M059J (cell line): ENCODE measurements at places on chromosomes 11 and 22.
A peak's percentile ranks its signal among the peaks of the same experiment; 100 is the strongest.

GRCh38 chr11:57530215-57530595, 349 bp downstream of the TIMM10 start:
- DNase-seq, result no peak

DNA sequence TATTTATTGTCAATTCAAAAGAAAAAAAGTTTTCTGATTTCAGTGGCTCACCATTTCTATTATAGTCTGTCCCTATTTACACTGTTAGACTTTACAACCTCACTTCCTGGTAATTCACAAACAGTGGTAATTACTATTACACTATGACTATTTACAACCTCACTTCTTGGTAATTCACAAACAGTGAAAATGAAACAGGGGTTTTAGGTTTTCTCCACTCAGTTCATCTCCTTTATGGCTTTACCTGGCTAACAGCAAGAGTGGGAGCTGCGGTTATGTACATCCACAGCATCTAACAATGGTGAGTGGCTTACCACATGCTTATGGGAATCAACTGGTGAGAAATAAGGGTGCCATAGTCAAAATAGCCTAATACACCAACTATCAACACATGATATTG, 166.4 kb downstream of the CASP12 start:
- no peak for DNase-seq

DNA sequence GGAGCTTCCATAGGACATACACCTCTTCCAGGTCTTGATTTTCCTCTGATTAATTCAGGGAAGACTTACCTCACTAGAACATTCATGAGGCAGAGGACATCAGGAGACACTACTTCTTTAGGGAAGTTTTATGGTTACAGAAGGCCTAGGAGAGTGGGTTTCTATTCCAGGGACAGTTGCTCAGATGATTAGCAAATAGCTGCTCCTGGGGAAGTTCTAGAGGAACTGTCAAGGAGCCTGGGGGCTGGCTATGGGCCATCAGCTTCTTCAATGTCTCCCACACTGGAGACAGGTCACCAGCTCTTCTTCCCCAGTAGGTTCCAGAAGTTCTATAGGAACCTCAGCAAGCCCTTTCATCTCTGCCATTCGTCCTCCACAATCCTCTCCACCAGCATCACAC, 11.5 kb upstream of the OR10A5 start:
- no peak for DNase-seq

DNA sequence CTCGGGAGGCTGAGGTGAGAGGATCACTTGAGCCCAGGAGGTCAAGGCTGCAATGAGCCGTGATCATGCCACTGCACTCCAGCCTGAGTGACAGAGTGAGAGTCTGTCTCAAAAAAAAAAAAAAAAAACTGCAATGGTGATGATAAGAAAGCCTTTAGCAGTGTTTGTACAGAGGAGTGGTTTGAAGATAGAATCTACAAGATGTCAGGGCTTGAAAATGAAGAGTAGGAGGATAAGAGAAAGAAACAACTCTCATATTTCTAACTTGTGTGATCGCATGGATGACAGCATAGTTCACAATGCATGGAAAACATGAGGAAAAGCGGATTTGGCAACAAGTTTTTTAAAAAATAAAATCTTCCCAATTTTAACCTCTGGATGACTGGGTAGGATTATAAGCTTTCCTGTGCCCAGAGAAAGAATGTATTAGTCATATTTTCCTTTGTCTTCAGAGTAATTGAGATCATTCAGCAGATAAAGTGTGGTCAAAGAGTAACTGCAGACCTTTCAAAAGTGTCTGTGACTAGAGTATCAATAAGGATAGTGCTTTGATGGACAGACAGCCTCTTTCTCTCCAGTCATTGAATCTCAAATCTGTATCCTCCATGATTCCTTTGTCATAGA, 328.1 kb downstream of the CASP12 start:
- peak; percentile 89 for DNase-seq

- no peak for DNase-seq
Measured at GRCh38 chr11:27786331-27786730, 86.1 kb upstream of the BDNF start.

DNA sequence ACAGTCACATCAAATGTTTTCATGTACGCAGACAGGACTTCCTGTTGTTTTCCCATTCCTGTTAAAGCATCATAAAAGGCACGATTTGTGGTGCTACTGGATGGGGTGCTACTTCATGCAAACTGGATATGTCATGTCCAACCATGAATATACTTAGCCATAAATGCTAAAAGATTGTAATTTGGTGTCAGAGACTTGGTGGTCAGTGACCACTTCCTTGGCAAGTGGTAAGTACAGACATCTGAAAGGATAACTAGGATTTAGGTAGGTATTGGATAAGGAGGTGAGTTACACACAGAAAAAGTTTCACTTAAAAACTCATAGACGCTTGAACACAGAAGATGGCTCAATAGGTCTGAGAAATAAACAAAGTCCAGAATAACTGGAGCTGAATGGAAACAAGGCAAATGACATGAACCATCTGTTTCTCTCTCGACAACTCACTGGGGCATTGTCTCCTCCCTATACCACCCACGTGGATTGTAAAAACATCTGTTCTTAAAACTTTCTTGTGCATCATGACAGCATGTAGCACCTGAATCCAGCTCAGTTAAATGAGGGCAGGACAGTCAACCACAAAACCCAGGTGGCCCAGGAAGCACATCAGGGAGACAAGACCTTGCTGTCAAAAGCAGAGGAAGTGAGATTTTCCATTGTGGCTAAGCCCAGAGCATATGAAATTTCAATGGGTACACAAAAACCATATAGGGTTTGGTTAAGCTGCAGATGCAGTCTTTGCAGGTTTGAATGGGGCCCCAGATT, 22.1 kb upstream of the IGLL5 start:
- no peak for DNase-seq

GRCh38 chr11:96482193-96482592, 92.4 kb downstream of the JRKL start:
- no peak for DNase-seq

GRCh38 chr11:71453037-71453917, at the start of gene NADSYN1:
Gene NADSYN1 (plus strand): TSS chr11:71453203. CDS start chr11:71453297, 94 bp downstream.
- DNase-seq, result peak; percentile 93

GRCh38 chr11:126702165-126702720, 298.3 kb downstream of the KIRREL3 start:
- DNase-seq, result no peak

DNA sequence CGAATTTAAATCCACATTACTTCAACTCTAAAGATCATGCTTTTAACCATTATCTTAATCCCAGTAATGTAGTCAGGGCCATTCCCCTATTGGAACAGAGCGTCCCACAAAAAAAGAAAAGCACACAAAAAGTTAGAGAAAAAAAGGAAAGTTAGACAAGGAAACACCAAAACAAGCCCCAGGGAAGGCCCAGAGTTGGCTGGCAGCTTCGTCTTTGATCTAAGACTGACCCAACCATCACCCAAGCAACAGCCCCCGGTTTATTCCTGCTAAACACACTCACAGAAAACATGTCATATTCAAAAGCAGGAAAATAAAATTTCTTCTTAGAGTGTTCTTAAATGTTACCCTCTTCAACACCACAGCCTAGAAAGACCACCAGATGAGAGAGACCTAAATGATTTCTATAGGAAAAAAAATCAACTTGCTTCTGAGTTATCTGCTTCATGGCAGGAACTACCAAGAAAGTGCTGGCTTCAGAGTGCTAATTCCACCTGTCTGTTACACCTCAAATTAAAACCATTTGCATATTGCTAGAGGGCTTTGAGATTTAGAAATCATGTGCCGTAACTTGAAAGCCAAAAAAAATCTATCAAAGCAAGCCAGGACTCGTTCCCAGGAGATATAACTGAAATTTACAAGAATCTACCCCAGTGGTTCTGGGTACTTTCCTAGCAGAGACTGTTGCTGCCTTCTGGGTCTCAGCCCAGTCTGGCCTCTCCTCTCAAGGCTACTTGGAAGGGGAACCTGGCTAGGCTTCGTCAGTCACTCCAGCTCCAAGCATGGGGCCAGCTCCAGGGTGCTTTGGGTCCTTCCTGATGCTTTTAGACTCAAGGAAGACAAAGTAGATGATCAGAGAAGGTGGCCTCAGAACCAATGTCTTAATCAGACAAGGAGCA, 31.2 kb downstream of the POU2AF3 start:
- no peak for DNase-seq
